NCI-H146 (cell line): ENCODE measurements at places on chromosomes 1 and 21.
A peak's percentile ranks its signal among the peaks of the same experiment; 100 is the strongest.

GRCh38 chr1:53637511-53638359, 101.2 kb downstream of the GLIS1 start:
- no peak for DNase-seq

- DNase-seq: no peak
Observed at GRCh38 chr1:226764533-226764932, 25.5 kb upstream of the ITPKB start.

- no peak for DNase-seq
Observed at GRCh38 chr21:33432496-33432895, 29.3 kb downstream of the IFNGR2 start.

DNA sequence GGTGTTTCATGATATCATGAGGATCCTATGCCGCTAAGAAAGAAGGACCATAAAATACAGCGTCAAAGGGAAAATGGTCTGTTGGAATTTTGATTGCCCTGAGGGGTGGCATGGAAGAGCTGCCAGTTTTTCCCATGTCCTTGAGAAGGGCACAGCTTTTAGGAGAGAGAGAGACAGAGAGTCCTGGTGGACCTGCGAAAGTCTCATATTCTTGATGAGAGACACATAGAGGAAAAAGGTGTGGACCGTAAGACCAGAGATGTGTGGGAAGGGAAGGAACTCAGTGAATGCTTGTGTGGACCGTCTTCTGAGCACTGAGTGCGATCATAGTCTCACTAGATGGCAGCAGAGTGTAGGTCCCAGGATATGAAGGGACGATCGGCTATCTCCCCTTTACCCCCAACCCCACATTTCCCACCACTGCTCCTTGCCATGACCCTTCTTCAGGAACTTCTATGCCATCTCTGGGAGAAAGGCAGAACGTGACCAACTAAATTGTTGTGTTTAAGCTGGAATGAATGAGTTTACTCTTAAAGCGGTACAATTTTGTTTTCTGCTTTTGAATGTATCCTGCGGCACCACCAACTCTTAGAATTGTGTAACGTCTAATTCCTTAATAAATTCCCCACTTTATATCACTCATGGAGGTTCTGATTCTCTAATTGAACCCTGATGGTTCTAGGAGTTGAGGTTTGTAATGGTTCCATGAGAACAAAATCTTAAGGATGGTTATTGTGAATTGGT, 117.7 kb downstream of the CTH start:
- DNase-seq: peak; percentile 59

DNA sequence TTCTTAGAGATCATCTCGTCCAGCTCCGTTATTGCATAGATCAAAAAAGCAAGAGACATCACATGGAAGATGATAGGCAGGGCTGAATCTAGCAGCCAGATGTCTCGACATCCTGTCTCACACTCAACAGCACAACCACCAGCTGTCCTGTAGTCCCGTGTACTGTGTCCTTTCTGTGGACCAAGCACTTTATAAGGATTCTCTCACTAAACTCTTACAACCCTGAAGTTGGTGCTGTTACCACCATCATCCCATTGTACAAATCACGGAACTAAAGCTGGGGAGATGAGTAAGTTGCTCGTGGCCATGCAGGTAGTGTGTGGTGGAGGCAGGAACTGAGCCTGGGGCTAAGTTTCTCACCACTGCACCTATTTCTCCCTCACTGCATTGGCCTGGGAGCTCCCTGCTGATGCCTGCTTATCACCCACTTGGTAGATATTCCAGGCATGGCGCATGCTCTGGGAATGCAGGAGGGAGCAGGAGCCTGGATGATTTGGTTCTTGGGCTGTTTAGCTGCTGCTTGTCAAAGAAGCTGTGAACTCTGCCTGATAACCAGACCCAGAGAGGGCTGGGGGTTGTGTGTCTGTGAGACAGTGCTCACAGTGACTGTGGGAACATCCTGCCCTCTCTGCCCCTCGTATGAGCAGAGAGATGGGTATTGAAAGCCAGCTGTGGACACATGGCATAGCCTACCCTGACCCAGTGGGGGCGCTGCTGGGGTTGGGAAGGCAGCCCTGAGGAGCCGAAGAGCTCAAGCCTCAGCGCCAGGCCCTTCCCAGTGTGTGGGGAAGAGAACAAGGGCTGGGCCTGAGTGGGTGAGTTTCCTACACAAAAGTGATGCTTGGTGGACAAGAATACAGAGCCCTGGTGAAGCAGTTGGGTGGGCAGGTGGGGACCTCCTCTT, 13.6 kb downstream of the PPFIA4 start:
- no peak for DNase-seq

DNA sequence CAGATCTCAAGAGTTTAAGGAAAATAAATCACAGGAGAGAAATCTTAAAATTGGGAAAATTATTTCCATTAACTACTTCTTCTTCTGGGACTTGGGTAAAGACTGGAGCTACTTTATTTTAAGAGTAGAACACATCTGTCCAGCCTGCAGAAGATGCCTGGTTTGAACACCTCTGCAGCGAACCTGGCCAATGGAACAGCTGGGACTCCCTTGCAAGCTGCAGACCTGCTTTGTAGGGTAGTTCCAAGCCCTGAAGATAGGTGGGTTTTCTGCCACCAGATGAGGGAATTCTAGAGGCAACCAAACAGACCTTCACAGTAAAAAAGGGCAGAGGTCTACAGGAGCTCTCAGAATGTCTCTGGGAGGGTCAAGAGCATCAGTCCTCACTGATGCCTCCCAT, 86.5 kb upstream of the CACNA1E start:
- no peak for DNase-seq

GRCh38 chr21:36966821-36967768, 626 bp upstream of the HLCS start:
- DNase-seq: peak; percentile 71

GRCh38 chr1:37159102-37159501, 124.8 kb upstream of the GRIK3 start:
- no peak for DNase-seq

DNA sequence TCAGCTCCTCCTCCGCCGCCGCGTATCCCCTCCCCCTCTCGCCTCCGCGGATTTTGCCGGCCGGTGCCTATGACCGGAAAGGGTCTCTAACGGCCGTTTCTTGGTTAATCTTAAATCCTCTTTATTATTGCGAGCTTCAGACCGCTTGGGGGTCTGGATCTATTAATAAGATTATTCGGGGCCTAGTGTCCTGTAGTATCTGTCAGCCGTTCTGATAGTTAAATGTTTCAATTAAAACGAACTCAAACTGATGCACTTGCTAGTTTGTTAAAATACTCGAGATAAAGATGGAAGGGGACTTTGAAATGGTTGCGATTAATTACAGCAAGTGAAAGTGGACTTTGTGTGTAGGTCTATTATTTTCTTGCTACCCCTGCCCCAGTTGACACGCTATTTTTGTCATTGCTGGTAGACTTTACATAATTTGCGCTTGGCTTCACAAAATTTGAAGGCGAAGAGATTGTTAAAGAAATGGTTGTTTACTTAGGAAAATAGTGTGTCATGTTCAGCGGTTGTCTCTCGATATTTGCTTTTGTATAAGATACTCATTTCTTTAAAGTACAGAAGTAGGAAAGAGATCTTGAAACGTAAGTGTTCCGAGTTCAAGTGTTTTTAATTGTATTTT, 779 bp downstream of the SON start:
- DNase-seq: no peak

DNA sequence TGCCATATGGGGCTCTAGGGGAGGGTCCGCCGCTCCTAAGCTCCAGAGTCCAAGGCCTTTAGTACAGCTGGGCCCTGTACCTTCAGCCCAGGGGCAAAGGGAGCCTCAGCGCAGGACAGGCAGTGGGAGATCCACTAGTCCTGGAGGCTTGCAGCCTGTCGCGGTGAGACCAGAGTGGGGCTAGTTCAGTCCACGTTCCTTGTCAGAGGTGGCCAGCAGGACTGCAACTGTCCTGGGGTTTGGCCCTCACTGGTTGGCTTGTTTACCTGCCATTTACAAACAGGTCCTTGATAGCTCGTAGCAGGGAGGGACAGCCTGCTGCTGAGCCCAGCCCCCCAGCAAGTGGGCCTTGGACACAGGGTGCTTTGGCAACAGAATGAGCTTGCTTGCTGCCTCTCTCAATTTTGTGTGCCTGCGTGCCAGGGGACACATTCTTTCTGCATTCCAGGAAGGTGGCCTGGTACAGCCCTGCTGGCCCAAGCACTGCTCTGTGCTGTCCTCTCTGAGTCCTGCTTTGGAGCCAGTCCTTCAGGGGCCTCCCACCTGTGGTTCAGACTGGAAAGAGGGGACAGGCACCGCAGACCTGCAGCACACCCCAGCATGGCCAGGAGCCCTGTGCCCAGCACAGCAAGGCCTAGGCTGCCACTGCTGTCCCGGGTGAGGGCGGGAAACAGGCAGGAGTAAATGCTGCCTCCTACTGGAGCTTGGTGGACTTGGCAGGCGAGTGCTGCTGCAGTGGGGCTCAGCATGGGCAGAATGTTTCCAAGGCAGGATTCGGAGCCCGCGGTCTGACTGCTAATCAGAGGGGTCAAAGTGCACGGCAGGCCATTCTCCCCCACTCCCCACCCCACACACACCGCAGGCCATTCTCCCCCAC, 15.2 kb downstream of the H6PD start:
- DNase-seq: no peak

- no peak for DNase-seq
Observed at GRCh38 chr1:218365226-218365999, 20.3 kb downstream of the TGFB2 start.

DNA sequence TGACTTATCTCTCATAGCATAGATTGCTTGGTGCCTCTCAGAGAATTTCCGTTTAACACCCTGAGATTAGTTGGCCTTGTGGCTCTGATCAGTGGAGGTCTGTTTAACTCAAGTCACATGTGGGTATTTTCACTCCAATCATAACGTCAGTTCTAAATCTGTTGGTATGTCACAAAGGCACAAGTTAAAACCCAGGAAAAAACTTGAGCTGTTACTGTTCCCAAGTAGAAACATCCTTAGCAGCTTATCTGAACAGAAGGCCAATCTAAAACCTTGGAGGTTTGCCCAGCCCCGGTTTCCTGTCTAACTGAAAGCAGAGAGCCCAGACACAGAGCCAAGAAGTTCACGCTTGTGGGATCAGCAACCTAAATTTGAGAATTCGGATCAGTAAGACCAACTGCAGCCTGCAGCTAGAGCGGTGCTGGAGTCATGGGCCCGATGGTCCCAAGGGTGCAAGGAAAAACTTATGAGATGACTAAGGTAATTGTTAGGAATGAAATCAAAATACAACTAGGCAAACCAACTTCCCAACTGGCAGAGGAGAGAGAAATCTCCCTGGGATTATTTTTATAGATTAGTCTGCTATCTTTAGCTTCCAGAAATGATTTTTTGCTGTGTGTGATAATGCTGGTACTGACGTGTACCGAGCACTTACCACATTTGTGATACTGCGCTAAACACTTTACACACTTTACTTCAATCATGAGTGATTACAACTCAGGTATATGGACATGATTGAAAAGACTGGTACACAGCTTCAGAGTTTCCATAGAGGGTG, 90.2 kb upstream of the C1orf21 start:
- DNase-seq: no peak

DNA sequence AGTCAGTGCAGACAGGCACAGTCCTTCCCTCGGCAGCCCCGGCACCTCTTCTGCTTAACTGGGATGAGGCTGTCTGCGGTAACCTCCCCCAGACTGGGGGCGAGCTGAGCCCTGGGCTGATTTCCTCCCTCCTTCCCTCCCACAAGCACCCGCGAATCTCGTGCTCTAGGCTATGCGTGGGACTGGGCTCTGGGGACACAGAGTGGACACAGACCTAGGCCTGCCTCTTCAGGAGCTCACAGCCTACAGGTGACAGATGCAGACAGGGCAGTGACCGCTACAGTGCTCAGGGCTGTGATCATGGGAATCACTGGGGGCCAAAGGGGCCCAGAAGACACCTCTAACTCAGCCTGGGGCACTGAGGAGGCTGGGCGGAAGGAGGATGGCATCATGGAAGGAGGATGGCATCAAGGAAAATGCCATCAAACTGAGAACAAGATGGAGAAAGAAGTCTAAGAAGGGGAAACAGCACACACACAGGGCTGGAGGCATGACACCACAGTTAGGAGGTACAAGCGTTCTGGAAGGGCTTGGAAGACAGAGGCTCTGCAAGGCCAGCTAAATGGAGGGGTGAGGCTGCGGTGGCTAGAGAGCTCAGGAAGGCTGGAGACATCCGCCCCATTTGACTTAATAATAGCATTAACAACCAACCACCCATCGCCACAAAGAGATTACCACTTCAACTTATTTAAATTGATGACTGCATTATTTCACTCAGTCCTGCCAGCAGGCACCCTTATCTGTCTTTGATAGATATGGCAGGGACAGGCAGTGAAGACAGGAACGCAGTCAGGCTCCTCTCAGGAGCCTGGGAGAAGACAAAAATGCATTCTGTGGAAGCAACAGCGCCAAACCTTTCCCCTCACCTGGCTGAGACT, 4.2 kb downstream of the TTC39A start:
- DNase-seq: no peak

GRCh38 chr1:62306065-62306464, 13.2 kb downstream of the KANK4 start:
- DNase-seq: no peak

DNA sequence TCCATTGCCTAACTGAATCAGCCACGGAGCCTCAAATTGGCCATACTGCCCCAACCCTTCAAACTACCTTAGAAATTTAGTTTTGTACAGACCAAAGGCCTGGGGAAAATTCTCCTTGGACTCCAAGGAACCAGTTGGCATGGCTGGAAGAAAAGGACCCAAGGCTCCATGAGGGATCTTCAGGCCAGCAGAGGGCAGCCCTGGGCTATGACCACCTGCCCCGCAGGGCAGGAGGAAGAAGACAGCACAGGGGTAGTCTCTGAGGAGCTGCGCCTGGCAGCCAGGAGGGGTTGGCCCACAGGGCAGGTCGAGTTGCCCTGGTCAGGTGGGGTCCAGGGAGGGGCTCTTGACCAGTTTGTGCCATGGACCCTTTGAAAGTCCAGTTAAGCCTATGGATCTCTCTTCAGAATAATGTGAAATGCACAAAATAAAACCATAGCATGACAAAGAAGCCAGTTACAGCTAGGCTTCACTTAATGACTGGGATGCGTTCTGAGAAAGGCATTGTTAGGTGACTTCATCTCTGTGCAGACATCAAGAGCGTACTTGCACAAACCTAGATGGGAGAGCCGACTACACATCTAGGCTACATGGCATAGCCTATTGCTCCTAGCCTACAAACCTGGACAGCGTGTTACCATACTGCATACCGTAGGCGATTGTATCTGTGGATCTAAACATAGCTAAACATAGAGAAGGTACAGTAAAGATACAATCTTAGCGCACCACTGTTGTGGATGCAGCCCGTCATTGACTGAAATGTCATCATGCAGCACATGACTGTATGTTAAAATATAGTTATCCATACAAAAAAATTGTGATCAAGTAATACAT, 26.1 kb downstream of the CACNA1S start:
- peak; percentile 75 for DNase-seq

- DNase-seq: no peak
Observed at GRCh38 chr1:193210996-193211395, 24.6 kb upstream of the B3GALT2 start.

DNA sequence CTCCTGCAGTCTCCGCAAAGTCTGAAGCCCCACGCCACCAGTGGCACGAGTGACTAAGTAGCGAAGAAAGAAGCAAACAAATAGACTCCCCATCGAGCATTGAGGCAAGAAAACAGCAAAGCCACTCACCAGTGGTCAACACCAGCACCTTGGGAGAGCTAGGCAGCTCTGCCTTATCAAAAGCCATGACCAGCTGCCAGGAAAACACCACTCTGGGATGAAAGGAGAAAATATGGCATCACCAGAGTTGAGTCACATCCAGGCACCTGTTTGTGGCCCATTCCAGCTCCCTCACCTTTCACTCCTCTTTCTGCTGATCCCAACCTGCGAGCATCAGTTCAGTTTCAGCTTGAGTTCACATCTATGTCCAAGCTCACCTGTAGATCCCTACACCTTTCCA, 17.2 kb downstream of the PDZK1 start:
- DNase-seq: no peak
